ENCODE measurements at places on chromosomes 3 and 15.

DNA sequence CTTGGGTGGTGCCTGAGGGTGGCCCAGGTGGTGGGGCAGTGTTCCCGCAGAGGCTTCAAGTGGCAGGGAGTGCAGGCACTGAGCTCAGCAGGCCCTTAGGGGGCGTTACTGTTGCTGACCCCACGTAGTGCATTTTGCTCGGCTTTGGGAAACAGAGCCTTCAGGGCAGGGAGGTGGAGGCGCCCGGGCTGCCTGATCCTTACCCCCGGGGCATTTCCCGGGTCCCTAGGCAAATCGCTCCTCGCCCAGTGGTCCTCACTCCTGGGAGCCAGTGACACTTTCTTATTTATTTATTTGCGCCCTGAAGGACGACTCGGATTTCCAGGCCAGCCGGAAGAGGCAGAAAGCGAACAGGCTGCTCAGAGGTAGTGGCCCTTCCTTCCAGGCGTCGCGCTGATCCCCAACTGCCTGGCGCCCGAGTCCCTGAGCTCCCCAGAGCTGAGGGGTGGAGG, 10.1 kb upstream of the FOXB1 start:
- DNase-seq, result peak; percentile 24

GRCh38 chr15:87118435-87118834, 1038.8 kb downstream of the AGBL1 start:
- DNase-seq, result no peak

- no peak for DNase-seq
These were observed 268.0 kb upstream of the PROK2 start for GRCh38 chr3:72052841-72053409.

- no peak for DNase-seq
These were observed 207.9 kb downstream of the CD47 start for GRCh38 chr3:107882881-107883280.

GRCh38 chr3:53361852-53362251, 14.5 kb upstream of the DCP1A start:
- no peak for DNase-seq

DNA sequence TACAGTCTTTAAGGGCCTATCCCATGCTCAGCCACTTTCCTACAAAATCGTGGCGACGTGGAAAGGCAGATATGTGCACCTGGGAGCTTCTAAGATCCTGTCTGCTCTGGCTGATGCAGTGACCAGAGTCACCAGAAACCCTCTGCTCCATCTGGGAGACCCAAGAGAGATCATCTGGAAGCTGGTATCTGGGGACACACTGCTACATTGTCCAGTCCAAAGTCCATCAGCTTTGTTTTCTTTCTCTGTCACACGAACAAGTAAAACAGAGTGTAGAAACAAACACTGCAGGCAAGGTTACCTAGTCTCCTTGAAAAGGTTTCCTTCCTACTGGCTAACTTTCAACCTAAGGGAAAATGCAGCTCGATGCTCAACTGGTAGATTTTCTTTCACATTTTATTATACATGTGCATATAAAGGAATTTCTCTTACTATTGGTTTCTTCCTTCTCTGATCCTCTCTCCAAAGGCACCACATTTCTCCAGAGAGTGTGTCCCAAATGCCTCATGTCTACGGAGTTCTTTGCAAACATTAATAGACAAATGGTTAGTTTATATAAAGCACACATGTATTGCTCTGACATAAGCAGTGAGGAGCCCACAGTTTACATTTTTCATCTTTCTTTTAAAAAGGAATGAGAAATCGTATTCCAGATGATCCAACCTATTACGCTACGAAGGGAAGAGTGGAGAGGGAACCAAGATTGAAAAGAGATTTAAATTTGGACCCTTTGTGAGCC, 8.3 kb upstream of the GREM1 start:
- no peak for DNase-seq

GRCh38 chr15:94287794-94288246, 56.5 kb downstream of the MCTP2 start:
- peak; percentile 71 for DNase-seq

DNA sequence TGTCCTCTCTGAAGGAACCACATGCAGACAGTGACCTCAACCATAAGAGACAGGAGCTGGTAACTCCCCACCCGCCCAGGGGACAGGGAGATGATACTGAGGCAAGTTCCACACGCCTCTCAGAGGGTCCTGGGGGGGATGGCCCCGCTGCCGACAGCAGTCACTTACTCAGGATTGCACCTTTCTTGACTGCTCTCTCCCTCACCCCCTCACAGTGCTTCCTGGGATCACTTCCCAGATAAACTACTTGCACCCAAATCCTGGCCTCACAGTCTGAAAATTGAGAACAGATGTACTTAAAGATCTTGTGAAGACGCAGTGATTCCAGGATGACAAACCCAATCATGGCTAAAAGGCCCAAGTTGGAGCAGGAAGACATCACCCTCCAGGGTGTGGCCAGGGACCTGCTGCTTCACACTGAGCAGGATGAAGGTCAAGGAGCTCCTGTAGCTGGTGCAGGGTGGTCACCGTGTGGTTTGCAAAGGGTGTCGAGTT, 207.6 kb downstream of the ADAMTS17 start:
- DNase-seq, result no peak

GRCh38 chr3:141330718-141331376, 37.5 kb upstream of the ZBTB38 start:
- no peak for DNase-seq

- no peak for DNase-seq
These were observed 41.7 kb downstream of the CCR3 start for GRCh38 chr3:46283881-46284450.

- DNase-seq, result no peak
These were observed 10.8 kb upstream of the VILL start for GRCh38 chr3:37979541-37980461.

DNA sequence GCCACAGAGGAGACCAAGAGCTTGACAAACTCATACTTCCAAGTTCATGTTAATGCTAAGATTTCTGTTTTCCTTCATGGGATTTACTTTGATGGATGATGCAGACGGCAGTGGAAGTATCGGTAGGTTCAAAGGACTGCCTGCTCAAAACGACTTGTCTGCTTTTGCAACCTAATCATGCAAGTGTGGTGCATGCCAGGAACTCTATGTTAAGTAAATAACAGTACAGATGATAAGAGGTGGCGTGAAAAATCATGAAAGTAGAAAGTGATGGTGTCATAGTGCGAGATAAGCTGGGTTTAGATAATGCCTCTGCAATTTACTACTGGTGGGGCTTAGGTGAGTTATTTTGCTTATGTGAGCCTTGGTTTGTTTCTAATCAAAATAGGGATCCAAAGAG, 14.7 kb upstream of the LMCD1 start:
- no peak for DNase-seq

DNA sequence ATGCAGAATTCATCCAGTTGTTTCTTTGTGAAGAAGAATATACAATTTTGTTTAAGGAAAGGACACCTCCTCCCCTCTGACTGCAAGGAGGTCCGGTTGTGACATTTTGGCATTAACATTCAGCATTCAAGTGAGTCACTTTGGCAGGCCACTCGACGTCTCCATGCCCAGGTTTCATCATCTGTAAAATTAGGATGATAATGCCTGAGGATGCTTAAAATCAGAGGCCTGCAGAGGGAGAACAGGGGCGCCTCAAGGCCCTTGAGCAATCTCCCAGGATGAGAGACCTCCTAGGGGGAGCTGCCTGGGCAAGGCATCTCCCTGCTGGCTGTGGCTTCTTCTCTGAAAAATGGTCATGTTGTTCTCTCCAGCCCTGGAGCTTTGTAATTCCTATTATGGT, 236.0 kb downstream of the CACNA2D3 start:
- DNase-seq, result no peak

- DNase-seq, result no peak
These were observed 54.8 kb downstream of the ZBTB38 start for GRCh38 chr3:141422961-141423582.

GRCh38 chr15:67114046-67114445, 48.6 kb downstream of the SMAD3 start:
- DNase-seq, result no peak

- DNase-seq, result no peak
These were observed 42.3 kb upstream of the USP3 start for GRCh38 chr15:63462088-63462487.

DNA sequence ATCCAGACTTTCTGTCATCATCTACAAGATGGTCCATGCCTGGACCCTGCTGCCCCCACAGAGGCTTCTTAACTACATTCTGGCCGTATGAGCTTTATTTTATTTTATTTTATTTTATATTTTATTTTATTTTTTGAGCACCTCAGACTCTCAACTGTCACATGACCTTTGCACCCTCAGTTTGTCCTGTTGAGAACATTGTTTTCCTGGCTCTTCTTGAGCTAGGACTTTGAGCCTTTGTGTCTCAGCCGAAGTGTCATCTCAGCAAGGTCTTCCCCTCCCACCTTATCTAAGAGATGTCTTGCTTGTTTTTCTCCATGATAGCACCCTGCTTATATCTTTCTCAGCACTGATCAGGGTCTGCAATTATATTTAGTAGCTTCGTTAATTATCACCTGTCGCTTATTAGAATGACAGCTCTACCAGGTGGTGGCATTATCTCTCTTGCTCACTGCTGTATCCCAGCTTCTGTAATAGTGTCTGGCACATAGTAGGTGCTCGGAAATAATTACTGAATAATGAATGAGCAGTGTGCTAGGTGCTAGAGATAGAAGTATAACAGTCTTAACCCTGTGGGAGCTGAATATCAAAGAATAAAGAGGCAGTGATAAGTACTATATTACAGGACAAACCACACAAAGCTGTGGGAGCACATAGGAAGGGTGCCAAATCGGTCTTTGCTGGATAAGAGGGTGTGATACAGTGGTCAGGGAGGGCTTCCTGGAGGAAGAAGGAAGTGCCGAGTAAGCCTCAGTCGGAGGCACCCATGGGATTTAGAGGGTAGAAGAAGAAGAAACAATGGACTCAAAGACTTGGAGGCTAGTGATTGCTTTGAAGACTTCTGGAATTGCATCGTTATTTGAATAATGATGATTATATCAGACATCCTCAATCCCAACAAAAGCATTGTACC, 136.2 kb downstream of the ITPR1 start:
- DNase-seq, result no peak

DNA sequence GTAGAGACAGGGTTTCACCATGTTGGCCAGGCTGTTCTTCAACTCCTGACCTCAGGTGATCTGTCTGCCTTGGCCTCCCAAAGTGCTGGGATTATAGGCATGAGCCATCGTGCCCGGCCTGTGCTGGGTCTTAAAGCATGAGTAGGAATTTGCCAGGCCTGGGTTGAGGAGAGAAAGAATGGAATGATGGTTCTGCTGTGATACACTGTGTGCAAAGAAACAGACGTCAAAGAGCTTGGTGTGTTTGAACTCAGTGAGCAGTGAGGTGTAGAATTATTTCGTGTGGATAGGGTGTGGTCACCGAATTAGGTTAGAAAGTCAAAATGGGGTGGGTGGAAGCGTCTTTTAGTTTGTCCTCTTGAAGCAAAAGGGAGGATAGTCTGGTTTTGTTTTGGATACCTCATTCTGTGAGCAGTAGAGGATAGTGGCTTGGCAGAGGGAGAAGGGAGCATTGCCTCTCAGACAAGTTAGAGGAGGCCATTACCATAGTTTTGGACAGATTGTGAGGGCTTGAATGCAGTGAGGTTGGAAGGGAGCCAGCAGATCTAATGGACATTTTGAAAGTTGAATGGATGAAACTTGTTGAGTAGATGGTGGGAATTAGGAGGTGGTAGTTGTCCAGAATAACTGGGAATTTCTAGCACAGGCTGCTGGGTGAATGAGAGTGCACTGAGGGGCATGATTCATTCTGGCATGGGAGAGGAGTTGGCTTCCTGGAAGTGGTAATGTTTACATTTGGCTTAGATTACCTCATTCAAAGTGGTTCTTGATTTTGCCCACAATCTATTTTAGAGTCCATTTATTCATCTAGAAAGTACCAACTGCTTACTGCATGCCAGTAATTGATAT, 27.2 kb downstream of the AKAP13 start:
- DNase-seq, result peak; percentile 59

DNA sequence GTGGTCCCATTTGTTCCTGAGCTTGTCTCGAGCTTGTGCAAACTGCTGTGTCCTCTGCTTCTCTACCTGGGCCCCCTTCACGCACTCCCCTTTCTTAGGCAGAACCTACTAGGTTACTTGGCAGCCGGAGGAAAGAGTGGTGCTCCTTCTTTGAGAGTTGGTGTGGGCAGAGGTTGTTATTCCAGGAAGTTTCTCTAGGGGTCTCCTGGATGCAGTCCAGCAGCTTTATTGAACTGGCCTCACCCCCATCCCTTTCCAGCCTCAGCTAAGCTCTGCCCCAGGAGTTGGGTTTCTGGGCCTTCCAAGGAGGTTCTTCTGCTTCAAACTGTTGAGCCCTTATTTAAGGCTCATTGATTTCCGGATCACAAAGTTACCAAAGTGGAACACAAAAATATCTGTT, 103.2 kb downstream of the C3orf70 start:
- no peak for DNase-seq

GRCh38 chr3:187256051-187256616, 35.4 kb downstream of the MASP1 start:
- no peak for DNase-seq

GRCh38 chr3:151228666-151229040, 25.6 kb upstream of the GPR171 start:
- DNase-seq, result no peak

GRCh38 chr15:99100245-99101173, 4.4 kb upstream of the SYNM start:
- DNase-seq, result peak; percentile 76

GRCh38 chr3:85050821-85051220, 92.0 kb downstream of the CADM2 start:
- no peak for DNase-seq

- DNase-seq, result peak; percentile 14
These were observed 54.0 kb downstream of the RUBCN start for GRCh38 chr3:197682713-197683112.

DNA sequence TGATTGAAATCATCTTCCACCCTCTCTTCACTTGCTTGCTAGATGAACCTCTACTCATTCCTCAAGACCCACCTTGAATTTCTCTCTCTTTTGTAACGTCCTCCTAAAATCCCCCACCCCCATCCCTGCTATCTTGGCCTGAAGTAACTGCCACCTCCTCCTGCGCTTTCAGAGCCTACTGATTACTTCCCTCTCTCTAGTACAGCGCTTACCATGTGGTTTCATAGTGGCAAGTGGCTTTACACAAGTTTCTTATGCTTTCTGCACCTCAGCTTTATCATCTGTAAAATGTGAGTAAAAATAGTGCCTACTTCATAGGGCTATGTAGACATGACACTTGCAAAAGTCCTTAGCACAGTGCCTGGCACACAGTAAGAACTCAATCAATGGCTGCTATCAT, 28.7 kb upstream of the DAZL start:
- no peak for DNase-seq

GRCh38 chr15:99987119-99987506, 253.9 kb upstream of the LYSMD4 start:
- no peak for DNase-seq

Data from activated naive CD4-positive, alpha-beta T cell treated with anti-CD3 and anti-CD28 coated beads for 36 hours (primary cell).